Activated CD4-positive, alpha-beta T cell treated with anti-CD3 and anti-CD28 coated beads, Interleukin-2, amount 50 U/mL, for 24 hours (primary cell): ENCODE measurements at places on chromosomes 2 and 18.

DNA sequence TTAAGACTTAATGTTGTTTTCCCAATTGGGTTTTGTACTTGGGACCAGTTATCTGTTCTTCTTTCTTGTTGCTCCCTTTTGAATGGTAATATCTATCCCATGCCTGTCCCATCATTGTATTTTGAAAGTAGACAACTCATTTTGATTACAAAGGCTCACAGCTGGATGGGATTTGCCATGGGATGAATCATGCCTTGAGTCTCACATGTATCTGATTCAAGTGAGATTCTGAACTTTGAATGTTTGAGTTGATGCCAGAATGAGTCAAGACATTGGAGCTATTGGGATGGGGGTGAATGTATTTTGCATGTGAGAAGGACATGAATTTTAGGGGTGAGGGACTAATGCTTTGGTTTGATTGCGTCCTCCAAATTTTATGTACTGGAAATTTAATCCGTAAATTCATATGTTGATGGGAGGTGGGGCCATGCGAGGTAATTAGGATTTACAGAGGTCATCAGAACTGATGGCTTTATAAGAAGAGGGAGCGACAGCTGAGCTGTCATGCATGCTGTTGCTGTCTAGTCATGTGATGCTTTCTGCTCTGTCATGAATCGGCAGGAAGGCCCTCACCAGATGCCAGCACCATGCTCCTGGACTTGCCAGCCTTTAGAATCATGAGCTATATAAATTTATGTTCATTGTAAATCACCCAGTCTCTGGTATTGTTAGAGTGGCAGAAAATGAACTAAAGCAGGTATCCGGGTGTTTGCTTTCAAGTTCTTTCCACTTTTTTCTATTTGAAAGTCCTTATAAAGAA is 741.3 kb upstream of the RAB6C start:
- no peak for DNase-seq

GRCh38 chr2:179031731-179032408 is 18.1 kb downstream of the CCDC141 start:
- peak; percentile 25 for DNase-seq

DNA sequence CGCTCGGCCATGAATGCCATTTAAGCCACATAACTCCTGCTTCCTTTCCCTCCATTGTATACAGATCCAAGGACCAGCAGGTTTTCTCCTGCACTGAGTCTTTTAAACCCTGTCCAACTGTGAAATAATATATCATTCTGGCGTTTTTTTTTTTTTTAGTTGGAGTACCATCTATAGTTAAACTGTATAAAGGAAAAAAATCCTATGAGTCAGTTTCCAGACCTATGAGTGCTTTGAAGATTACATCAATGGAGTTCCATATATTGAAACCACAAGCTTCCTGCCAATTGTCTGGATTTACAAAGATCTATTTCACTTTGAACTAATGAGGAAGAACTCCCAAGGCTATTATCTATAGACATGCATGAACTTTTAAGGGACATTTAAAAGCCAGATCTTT is 2.4 kb upstream of the MALT1 start:
- no peak for DNase-seq

GRCh38 chr2:31088504-31089195 is 49.6 kb downstream of the GALNT14 start:
- DNase-seq, result no peak

DNA sequence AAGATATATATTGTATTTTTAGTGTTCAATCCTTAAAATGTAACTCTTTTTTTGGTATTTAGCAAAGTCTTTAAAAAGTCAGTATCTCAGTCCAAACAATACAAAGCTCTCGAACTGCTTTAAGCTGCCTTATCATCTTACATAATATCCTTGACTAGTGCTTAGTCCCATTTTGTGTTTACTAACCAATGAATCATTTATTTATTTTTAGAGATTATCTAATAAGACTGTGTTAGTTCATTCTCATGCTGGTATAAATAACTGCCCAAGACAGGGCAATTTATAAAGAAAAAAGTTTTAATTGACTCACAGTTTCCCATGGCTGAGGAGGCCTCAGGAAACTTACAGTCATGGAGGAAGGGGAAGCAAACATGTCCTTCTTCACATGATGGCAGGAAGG is 248.3 kb upstream of the KYNU start:
- DNase-seq, result no peak

- DNase-seq, result no peak
Measured at GRCh38 chr2:3959372-3959771, 256.0 kb downstream of the DCDC2C start.

DNA sequence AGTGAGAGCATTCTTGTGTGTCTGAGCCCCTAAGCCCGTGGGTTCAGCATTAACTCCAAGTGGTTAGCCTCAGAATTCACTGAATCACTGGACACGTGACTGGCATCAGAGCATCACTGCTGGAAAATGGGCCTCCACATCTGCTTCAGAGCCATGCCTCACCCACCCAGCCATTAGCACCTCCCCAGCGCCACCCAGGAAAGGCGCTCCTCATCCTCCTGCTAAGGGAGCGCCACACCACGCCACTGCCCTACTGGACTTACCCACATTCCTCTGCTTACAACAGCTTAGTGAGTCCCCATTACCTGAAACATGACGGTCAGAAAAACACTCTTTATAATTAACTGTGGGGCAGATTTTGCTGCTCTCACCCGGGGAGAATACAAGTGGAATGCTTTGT is 442.6 kb upstream of the MYT1L start:
- no peak for DNase-seq

DNA sequence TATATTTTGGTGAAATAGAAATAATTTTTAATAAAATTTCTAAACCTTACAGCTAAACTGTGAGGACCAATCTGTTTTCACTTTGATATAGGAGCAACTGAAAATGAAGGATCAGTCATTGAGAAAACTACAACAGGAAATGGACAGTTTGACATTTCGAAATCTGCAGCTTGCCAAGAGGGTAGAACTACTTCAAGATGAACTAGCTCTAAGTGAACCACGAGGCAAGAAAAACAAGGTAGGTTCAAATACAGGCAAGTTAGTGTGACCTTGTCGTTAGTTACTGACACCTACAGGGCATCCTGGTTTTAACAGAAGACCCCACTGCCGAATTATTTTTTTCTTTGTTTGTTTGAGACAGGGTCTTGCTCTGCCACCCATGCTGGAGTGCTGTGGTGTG is 75.5 kb upstream of the STON1 start:
- no peak for DNase-seq

DNA sequence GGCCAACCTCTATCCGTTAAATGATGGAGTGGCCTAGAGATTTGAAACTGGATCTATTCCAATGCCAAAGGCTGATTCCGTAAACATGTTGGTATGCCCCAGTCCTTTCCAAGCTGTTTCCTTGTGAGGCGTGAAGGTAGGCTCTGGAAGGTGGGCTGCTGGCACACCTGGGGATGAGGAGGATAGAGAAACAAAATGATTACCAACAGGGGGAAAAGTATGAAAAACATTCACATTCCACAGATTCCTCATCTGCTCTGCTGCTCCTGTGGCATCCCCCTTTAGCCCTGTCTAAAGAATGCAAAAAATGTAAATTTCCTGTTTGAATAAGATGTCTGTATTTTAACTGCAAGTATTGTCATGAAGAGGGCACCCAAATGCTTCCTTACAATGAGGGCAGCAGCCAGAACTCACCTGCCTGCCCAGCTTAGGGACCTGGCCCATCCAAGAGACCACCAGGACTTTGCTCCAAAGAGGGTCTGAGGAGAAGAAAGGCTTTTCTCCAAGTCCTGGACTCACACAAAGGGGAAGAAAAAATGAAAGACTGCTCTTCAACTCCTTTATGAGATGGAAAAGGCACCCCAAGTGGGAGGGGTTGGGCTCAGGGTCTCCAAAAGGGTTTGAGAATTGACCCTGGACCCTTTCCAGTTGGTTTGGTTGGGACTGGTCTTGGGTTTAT is 132.3 kb upstream of the PELI1 start:
- no peak for DNase-seq

- DNase-seq, result no peak
Measured at GRCh38 chr2:167140767-167141166, 252.5 kb downstream of the XIRP2 start.

- no peak for DNase-seq
Measured at GRCh38 chr2:170509452-170510193, 205.5 kb upstream of the SP5 start.

DNA sequence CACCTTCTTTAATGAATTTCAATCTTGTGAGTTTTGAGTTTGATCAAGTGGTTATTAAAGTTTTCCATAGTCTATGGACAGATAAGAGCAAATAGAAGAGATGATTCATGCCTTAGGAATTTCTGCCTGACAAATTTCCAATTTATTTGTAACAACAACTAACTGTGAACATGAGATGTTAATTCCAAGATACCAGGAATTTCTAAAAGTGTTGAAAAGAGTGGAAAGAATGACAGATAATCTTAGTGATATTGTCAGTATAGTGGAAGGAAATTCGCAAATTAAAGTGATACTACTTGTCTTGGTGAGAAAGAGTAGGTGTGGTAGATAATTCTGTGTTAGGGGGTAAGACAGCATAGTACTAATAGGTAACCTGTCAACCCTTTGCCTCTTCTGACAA is 82.4 kb downstream of the AGPS start:
- DNase-seq, result no peak

- DNase-seq, result no peak
Measured at GRCh38 chr2:54122939-54123338, 7.5 kb downstream of the ACYP2 start.

DNA sequence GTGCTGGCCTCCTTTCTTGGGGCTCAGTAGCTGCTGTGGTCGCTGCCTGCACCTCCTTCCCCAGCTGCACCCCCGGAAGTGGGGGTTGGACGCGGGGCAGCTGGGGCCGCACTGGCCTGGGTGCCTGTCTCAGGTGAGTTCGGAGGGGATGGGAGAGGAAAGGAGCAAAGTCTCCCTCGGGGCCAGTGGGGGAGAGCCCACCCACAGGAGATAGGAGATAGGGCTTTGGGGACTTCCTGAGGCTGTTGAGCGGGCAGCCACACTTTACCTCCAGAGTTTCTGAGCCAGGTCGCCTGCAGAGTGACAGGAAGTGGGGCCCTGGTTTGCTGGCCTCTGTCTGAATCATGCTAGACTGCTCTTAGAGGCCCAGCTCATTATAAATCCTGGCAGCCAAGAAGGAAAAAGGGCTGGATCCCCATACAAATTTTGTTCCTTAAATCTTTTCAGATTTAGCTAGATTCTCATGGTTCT is 8.1 kb downstream of the MBP start:
- no peak for DNase-seq

- no peak for DNase-seq
Measured at GRCh38 chr2:98907966-98908905, 27.8 kb downstream of the CRACDL start.

GRCh38 chr2:5576015-5576414 is 116.2 kb upstream of the SOX11 start:
- no peak for DNase-seq

- DNase-seq, result peak; percentile 88
Measured at GRCh38 chr2:105337122-105338019, at the start of gene C2orf49. Gene C2orf49, plus strand, starts transcription at chr2:105337540. Its CDS starts 48 bp downstream, at chr2:105337588.

GRCh38 chr2:111519071-111519470 is 364.9 kb downstream of the ANAPC1 start:
- DNase-seq, result no peak

DNA sequence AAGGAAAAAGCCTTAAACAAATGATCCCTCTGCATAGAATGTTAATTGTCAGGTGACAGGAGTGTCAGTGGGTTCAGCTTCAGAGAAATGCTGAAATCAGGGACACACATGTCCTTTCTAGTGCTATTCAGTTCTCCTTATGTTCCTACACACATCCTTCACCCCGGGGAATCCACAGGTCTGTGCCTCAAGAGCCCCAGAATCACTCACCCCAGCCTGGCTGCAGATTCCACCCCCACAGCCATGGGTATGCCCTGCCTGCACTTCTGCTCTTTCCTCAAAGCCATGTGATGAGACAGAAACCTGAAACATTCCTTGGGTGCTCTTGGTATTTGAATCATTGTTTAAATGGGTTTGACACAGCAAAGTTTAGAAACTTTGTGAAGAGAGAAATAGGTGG is 27.4 kb upstream of the FZD7 start:
- no peak for DNase-seq
